ENCODE measurements at places on chromosomes 6 and 20. TPM values are rescaled to one million over a fixed set of nuclear protein-coding genes. Genes with fewer than 3 reads are reported as not detected.

Gene LKAAEAR1
- total RNA-seq: not detected

- no peak overlapping the region for H3K4me3 ChIP-seq
- H3K27me3 ChIP-seq: no peaks in the 10 kb centered on the region
- no peak overlapping the region for H3K27ac ChIP-seq
- DNase-seq: no peak
- H3K4me1 ChIP-seq: no peaks in the 10 kb centered on the region
- no peaks in the 10 kb centered on the region for H3K36me3 ChIP-seq
Measured at GRCh38 chr6:96844530-96844929, 7.3 kb upstream of the GPR63 start.

- DNase-seq: peak; percentile 12
- H3K36me3 ChIP-seq: no peaks in the 10 kb centered on the region
- H3K27me3 ChIP-seq: no peaks in the 10 kb centered on the region
- no peak overlapping the region for H3K4me3 ChIP-seq
- no peak overlapping the region for H3K27ac ChIP-seq
Measured at GRCh38 chr20:5056801-5057599, 55.7 kb upstream of the SLC23A2 start.

DNA sequence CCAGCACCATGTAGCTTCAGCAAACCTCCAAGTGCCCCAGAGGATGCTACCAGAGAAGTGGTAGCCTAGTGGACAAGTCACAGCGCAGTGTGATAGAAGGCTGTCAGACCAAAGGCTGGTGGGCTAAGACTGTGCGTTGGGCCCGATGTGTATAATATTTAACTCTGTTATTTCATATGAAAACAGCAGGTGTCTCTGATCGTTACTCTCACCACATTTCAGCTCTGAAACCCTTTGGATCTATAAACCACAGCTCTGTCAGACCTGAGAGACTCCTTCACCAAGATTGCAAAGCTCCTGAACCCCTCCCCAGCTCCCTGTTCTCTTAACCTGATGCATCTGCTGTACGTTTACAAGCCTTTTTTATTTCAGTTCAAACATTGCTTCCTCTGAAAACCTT lies 43.8 kb downstream of the ISM1 start:
- H3K36me3 ChIP-seq: no peaks in the 10 kb centered on the region
- no peak for DNase-seq
- no peak overlapping the region for H3K27ac ChIP-seq
- peaks cover 2% of the 10 kb centered on the region for H3K27me3 ChIP-seq
- no peak overlapping the region for H3K4me3 ChIP-seq
